GM06990 (cell line): ENCODE measurements at places on chromosomes 1 and 21.

DNA sequence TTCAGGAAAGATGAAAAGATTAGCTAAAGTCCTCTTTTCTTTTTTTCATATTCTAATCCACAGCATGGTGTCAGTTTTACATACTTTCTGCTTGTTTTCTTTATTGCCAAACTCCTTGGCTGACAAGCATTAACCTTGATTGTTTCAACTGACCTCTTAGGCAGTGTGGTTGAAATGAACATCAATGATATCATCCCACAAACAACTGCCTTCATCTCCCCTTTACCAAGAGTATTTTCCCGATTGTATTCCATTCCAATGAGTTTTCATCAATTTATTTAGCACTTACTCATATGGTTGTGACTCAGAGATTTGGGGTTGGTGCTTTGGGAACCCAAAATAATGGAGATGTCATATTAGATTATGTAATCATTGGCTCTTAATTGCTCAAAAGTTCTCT lies 71.8 kb downstream of the SPAG17 start:
- no peak for DNase-seq

GRCh38 chr1:1213345-1214265 lies at the start of gene TNFRSF4:
TSS of gene TNFRSF4 (minus strand) at chr1:1214153. CDS start at chr1:1214127, 26 bp downstream.
- DNase-seq = peak; percentile 38

DNA sequence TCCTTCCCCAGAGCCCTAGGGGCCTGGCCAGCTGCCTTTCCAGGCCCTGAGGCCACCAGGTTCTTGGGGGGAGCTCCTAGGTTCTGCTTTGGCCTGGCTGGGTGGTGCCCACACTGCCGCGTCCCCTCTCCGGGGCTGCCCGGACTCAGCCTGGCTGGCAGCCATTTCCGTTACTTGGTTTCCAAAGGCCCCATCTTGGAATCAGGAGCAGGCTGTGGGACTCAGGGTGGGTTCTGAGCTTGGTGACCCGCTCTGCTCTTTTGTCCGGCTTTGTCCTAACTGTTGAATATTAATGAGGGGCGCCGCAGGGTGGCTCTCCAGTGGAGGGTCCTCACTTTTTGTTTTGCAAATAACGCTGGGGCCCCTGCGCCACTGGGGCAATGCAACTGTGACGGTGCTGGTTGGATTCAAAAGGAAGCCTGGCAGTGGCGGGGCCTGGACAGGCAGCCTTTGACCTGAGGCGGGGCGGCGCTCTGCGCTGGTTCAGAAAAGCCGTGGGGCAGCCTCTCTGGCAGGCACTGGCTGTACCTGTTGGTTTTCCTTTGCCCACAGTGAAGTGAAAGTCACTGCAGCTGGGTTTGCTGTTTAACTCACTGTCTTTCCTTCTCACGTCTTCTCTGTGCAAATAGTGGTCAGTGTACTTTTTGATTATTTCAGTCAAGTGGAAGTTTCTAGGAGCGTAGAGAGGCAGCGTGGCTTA lies 20.2 kb downstream of the SKI start:
- no peak for DNase-seq

GRCh38 chr1:42210421-42211133 lies 46.0 kb upstream of the GUCA2A start:
- DNase-seq = no peak

DNA sequence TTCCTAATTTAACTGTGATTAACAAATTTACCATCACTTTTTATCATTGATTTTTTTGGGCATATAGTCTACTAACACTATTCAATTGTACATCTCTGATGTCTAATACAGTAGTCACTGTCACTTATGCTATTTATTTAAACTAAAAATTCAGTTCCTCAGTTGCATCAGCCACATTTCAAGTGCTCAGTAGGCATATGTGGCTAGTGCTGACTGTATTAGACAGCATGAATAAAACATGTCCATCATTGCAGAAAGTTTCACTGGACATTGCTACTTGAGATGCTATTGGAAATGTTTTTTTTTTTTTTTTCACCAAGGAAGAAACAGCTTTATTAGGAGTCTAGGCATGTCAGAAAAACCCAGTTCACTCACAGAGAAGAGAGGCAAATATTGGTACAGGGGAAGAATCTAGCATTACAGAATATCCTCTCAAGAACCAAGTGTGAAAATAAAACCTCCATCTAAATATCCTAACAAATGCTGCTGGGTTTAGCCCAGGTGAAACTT lies 108.1 kb upstream of the GNG4 start:
- no peak for DNase-seq

GRCh38 chr1:20192364-20192763 lies 6.0 kb upstream of the PLA2G2C start:
- DNase-seq = no peak

- no peak for DNase-seq
Measured at GRCh38 chr1:206703661-206704060, 19.0 kb downstream of the MAPKAPK2 start.

- DNase-seq = no peak
Measured at GRCh38 chr1:107327446-107327845, 186.6 kb downstream of the NTNG1 start.

- DNase-seq = no peak
Measured at GRCh38 chr1:16249596-16250241, 12.7 kb upstream of the CPLANE2 start.

- no peak for DNase-seq
Measured at GRCh38 chr1:164479242-164479641, 79.7 kb upstream of the PBX1 start.

- DNase-seq = no peak
Measured at GRCh38 chr21:42081931-42082381, 10.8 kb downstream of the UMODL1 start.

DNA sequence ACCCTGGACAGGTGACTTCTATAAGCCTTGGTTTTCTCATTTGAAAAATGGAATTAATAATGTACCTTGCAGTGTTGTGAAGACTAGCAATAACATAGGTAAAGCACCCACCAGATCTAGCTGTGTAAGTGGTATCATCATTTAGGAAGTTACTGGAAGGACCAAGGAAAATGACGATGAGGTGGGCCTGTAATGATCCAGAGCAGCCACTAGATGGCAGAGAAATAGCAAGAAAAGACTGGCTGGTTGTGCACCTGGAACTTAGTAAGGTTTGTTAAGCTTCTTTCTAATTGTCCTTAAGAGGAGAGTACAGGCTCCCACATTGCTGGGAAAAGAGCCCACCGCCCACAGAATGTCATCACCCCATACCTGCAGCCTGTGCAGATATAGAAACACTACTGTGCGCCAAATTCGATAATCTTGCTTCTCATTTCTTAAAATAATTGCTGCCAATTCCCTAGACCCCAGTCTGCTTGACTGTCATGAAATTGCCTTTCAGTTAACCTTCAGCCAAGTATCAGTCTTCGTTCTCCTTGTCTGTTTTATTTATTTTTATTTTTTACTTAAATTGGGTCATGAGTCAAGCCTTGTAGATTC lies 37.2 kb downstream of the WNT4 start:
- DNase-seq = no peak

DNA sequence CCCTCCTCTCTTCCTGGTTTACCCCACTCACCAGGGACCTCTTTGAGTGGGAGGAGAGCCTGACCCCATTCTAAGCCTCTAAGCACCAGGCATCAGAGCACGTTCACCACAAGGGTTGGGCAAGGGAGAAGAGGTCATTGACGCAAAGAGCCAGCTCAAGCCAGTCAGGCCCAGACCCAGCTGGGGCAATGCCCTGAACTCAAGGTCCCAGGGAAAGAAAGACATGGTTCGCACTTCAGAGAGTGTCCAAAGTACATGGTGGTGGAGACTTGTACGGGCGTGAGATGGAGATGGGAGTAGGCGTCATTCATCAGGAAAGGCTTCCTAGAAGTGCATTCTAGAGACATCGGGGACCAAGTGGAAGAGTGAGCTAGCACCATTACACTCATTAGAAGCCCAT lies 7.2 kb downstream of the PKP1 start:
- no peak for DNase-seq

DNA sequence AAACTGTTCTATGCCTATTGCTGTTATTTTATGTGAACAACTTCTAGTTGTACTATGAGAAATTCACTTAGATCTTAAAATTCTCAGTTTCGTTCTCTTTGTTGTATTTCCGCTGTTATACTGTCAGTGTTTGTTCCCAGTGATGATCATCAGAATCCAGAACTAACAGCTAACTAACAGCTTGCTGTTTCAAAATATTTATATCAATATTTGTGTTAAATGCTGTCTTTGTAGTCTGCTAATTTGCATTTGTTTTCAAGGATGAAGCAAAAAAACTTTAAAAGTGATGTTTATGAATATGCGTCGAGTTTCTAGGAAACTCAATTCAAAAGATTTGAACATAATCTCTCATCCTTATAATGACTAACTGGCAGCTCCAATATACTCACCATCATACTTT lies 84.5 kb downstream of the SPATA17 start:
- DNase-seq = no peak

- no peak for DNase-seq
Measured at GRCh38 chr1:89622895-89623294, 10.0 kb upstream of the LRRC8C start.

- DNase-seq = no peak
Measured at GRCh38 chr1:234969581-234970400, 158.8 kb downstream of the TOMM20 start.

DNA sequence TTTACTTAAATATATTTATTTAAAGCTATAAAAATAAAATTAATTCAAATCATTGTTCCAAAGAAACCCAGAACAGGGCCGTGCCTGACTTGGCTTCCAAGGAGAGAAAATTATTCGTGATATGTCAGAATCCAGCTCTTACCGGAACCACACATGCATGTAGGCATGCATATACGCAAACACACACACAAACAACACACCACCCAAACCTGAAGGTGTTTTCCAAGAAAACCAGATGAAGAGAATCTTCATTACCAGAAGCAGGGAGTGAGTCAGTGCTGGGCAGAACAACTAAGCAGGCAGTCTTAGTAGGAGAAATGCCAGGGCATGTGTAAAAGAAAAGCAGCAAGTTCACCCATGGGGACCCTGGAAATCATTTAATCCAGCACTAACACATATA lies 432.0 kb upstream of the BEND5 start:
- no peak for DNase-seq

GRCh38 chr1:152517237-152517811 lies 3.0 kb downstream of the CRCT1 start:
- DNase-seq = no peak

DNA sequence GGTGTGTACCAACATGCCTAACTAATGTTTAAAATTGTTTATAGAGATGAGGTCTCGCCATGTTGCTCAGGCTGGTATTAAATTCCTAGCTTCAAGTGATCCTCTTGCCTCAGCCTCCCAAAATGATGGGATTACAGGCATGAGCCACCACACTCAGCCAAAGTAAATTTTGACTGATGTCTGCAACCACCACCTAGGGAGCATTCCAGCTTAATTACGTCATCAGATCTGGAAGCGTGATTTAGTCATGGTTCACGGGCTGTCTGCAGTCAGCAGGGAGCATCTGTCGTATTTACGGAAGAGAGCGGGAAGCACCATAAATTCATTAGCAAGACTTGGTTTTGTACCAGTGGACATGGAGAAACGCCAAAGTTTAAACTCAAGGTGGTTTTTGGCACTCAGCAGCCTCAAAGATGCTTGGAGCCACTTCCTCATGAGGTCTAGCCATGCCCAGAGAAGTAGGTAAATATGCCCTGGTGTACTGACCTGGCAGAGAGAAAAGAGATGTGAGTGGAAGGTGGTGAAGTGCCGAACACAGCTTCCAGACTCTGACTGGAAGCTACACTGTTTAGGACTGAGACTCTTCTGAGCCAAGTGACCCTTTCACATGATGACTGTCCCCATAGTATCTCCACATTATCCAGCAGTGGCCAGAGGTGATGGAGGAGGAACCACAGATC lies 60.8 kb upstream of the SLC35F3 start:
- DNase-seq = no peak

DNA sequence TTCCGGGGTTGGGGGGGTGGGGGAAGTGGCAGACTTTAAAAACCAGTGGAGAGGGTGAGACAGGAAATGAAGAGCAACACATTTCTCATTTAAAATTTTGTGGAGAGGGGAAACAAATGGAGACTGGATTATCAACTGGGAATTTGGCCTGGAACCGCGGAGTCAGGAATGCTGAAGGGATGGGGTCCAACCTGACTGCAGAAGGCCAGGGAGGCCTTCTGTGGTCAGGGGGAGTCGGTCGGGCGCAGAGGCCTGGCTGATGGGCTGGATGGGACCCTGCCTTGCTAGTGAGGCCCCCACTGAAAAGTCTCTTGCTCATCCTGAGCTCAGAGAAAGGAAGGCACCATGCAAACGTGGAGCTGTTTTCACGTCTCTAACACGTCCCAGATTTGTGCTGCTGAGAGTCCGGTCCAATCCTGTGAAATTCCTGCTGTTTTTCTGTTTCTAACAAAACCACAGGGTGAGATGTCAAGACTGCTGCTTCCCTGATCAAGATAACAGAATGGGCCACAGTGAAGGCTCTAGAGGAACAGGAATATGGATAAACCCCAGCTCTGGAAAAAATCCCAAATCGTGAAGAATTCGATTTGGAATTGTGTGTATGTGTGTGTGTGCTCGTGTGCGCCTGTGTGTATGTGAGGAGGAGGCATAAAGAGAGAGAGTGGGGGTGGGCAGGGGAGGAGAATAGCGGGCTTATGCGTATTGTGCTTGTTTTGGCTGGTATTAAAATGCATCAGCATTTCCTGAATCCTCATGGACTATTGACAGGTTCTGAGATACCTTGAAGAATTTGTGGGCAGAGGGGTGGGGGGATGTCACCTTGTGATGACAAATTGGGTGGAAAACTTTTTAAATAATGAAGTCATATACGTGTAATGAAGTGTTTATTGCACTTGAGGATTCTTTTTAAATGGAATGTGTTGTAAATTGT lies 117.4 kb downstream of the NGF start:
- DNase-seq = no peak
